ENCODE measurements at places on chromosomes 16 and 17.

- no peak for DNase-seq
Observed at GRCh38 chr16:4093495-4094126, 22.6 kb downstream of the ADCY9 start.

- no peak for DNase-seq
Observed at GRCh38 chr16:85420501-85421337, 192.4 kb upstream of the GSE1 start.

GRCh38 chr17:8713878-8714277, 30.8 kb downstream of the CCDC42 start:
- DNase-seq: no peak

GRCh38 chr16:23478566-23478965, 25.6 kb upstream of the COG7 start:
- DNase-seq: no peak

- no peak for DNase-seq
Observed at GRCh38 chr16:81601008-81601428, 156.4 kb downstream of the CMIP start.

- no peak for DNase-seq
Observed at GRCh38 chr16:9256196-9256595, 164.8 kb downstream of the HAPSTR1 start.

- no peak for DNase-seq
Observed at GRCh38 chr16:15993128-15993527, 43.7 kb downstream of the ABCC1 start.

- no peak for DNase-seq
Observed at GRCh38 chr16:70691223-70692129, 5.6 kb upstream of the MTSS2 start.

DNA sequence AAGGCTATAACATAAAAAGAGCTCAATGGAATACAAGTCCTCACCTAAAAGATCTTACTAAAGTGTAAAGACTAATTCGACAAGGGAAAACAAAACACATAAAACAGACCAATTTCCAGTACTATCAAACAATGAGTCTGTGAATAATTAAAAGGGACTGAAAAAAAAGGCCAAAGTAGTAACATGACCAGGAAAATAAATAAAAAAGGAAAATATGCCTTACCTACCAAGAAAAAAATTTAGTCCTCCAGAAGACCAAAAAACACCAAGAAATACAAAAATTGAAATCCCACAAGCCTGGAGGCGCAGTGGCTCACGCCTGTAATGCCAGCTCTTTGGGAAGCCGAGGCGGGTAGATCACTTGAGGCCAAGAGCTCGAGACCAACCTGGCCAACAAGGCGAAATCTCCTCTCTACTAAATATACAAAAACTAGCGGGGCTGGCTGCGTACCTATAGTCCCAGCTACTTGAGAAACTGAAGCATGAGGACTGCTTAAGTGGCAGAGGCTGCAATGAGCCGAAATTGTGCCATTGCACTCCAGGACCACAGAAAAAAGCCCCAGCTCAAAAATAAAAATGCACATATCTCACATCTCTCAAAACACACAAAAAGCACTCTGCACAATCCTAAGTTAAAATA, 60.8 kb downstream of the TEX14 start:
- no peak for DNase-seq

DNA sequence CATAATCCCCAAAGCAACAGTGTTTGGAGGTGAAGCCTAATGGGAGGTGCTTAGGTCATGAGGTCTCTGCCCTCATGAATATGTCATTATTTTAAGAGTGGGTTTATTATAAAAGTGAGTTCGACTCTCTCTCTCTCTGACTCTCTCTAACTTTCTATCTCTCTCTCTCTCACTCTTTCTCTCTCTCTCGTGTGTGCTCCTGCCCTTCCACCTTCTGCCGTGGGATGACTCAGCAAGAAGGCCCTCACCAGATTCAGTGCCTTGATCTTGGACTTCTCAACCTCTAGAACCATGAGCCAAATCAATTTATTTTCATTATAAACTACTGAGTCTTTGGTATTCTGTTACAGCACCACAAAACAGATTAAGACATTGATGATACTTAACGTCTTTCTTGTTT, 53.7 kb upstream of the TANC2 start:
- no peak for DNase-seq

DNA sequence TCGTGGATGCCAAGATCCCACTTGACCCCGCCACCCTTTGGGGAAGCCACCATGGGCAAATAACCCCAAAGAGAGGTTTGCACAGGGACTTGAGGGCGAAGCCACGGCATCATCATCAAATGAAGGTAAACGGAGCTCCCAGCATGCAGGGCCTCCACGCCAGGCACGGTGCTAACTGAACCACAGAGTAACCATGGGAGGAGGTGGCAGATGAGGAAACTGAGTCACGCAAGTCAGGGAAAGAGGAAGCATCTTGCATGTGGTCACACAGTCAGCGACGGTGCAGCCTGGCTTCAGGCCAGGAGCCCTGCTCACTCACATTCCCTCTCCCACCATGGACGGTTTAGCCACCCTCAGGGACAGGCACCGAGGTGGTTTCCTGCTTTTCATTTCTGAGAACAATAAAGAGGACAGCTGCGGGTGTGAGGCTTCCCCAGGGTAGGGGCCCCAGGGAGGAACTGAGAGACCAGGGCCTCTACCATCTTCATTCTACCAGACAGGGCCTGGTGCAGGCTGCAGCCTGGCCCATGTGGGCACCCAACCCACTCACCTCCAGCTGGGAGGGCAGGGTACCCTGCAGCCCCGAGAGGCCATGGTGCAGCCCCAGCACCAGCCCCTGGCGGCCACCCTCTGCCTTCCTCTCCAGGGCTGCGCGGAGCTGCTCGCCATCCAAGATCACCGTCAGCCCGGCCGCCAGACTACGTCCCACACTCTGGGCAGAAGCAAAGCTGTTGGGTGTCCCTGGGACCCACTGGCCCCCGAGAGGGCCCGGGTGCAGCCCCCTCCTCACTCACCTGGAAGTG, 78.3 kb downstream of the RMI2 start:
- no peak for DNase-seq

- DNase-seq: no peak
Observed at GRCh38 chr17:6589266-6589946, 33.1 kb upstream of the PITPNM3 start.

DNA sequence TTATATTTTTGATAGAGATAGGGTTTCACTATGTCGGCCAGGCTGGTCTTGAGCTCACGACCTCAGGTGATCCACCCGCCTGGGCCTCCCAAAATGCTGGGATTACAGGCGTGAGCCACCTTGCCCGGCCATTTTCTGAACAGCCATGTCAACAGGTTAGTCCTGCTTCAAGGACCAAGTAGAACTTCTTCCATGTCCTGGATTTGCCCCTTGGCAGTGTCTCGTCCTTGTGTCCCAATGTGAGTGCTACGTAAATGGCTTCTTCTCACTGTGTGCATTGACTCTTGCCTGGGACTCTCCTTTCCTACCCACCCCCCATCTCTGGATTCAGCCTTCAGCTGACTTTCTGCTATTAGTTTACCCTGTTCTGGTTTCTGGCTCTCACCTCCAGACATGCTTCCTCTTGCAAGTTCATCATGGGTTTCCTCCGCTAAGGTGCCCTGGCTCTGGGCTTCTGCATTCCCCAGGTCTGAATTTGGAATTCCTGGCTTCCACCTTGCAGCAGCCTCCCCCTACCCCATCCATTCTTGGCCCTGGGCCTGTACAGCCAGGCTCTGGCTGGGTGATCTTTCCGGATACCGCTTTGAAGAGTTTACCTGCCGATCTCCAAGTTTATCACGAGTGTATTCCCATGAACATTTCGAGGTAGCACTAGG, 14.0 kb upstream of the IRF8 start:
- DNase-seq: no peak

GRCh38 chr16:58456193-58456592, 43.8 kb upstream of the NDRG4 start:
- DNase-seq: no peak

DNA sequence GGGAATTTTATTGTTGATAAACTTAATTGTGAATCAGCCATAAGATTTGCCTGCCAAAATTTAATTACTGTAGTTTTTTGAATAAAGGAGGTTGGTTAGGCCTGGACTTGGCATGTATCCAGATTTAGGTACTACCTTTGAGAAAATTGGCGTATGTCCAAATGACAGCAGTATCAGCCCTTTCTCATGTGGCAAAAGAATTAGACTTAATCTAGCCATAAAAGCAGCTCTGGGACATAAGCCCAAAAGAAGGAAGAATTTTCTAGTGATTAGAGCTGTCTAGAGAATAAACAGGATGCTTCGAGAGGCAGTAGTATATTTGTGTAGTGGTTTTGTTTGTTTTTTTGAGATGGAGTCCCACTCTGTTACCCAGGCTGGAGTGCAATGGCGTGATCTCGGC, 27.7 kb downstream of the PPM1E start:
- no peak for DNase-seq

DNA sequence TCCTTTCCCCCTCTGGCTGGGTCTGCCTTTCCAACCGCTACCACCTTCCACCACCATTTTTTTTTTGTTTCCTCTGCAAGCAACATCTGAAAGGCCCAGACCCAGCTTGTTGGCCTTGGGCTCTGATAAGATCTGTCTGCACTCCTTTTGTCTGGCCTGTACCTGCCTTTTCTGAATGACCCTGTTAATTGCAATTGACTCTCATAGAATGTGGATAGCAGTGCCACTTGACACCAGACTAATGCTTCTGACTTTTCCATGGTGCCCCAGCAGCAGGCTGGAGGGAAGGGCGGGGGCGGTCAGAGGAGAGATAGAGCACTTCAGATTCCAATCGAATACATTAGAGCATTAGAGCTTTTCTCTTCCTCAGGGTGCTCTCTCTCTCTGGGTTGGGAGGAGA, 538.9 kb downstream of the WWOX start:
- no peak for DNase-seq

GRCh38 chr17:10120109-10120485, 78.3 kb downstream of the GAS7 start:
- DNase-seq: no peak

All from right renal pelvis (tissue), 4 donors.